ENCODE measurements at places on chromosomes 2 and 18. TPM values are rescaled to one million over a fixed set of nuclear protein-coding genes. Genes with fewer than 3 reads are reported as not detected.
A peak's percentile ranks its signal among the peaks of the same experiment; 100 is the strongest.

IL18RAP gene
- total RNA-seq: 5.8 TPM

POTEF gene
- not detected for total RNA-seq

- no peak overlapping the region for H3K4me3 ChIP-seq
- H3K4me1 ChIP-seq: no peaks in the 10 kb centered on the region
- peaks cover 24% of the 10 kb centered on the region for H3K27me3 ChIP-seq
- H3K27ac ChIP-seq: no peak overlapping the region
Measured at GRCh38 chr2:222054813-222055212, 244.0 kb downstream of the PAX3 start.

DNA sequence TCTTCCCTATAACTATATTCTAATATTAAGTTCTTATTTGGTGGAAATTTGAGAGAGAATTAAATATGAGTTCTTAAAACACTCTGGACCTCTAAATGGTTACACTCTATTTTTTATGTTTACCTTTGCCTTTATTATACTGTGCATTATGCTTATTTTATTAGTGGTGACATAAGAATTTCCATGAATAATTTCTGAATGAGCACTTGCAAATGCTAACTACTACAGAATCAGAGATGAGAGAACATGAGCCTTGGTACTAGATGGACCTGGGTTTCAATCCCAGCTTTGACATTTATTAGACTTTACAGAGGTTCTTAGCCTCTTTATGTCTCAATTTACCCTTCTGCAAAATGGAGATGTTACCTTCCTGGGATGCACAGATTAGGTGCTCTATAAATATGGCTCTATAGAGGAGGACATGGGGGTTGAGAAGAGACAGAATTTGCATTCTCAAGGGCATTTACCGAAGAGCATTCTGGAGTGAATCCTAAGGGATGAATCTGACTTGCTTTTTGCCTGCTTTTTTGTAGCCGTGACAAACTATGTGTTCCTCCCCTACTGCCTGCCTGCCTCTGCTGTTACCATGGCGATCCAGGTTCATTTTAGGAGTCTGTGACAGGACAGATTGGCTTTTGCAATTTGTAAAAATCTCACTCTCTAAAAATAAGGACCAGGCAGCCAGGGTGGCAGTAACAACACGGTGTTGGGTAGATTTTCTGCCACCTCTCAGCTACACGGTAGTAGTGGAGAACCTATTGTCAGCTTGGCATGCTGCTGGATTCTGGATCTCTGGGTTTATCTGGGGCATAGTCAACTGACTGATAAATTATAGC lies 20.7 kb upstream of the CNRIP1 start:
- H3K36me3 ChIP-seq: no peaks in the 10 kb centered on the region
- H3K4me1 ChIP-seq: no peaks in the 10 kb centered on the region

DNA sequence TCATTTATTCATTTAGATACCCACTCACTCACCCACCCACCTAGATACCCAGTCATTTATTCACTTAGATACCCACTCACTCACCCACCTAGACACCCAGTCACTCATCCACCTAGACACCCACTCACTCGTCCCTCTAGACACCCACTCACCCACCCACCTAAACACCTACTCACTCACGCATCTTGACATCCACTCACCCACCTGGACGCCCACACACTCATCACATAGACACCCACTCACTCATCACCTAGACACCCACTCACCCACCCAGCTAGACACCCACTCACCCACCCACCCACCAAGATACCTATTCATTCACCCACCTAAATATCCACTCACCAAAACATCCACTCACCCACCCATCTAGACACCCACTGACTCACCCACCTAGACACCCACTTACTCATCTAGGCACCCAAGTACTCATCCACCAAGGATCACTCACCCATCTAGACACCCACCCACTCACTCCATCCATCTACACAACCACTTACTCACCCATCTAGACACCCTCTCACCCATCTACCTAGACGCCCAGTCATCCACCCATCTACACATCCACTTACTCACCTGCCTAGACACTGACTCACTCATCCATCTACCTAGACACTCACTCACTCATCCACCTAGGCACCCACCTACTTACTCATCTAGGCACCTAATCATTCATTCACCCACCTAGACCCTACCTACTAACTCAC lies 723.7 kb upstream of the RAB6C start:
- DNase-seq: peak; percentile 16
- H3K27me3 ChIP-seq: no peaks in the 10 kb centered on the region
- H3K27ac ChIP-seq: no peak overlapping the region
- no peaks in the 10 kb centered on the region for H3K4me1 ChIP-seq
- no peaks in the 10 kb centered on the region for H3K36me3 ChIP-seq
- no peak overlapping the region for H3K4me3 ChIP-seq

Measured in activated CD8-positive, alpha-beta T cell treated with anti-CD3 and anti-CD28 coated beads for 36 hours (primary cell).